D341Med (cell line): ENCODE measurements at places on chromosomes 6 and 20.

- peak; percentile 41 for DNase-seq
Measured at GRCh38 chr6:2021713-2022125, 223.7 kb downstream of the GMDS start.

DNA sequence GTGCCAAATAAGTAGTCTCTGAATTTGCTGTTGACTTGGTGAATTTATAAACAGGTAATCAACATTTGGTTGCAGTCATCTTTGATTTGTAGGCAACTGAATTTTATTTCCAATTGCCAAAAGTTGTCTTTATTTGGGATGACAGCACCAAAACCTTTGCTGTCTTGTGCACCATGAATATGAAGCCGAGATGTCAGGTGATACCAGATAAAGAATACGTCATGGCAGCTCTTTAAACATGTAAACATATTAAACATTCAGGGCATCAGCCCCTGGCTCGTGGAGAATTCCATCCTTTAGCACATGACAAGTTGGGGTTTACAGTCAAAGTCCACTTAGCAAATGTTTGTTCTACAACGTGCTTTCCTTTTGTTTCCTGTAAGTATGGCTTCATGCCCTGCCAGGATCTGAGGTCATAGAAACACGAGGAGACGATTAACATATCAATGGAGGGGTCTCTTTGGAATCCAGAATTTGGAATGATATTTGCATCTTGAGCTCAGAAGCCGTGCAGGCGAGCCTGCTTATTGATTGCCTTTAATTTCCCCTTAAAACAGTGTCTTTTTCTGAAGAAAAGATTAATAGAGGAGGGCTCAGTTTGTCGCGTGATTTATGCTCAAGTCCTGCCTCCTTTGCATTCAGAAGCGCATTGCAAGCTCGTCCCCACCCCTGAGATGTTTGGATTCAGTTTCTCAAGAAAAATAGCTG is 170.2 kb upstream of the ZNF217 start:
- DNase-seq, result no peak

DNA sequence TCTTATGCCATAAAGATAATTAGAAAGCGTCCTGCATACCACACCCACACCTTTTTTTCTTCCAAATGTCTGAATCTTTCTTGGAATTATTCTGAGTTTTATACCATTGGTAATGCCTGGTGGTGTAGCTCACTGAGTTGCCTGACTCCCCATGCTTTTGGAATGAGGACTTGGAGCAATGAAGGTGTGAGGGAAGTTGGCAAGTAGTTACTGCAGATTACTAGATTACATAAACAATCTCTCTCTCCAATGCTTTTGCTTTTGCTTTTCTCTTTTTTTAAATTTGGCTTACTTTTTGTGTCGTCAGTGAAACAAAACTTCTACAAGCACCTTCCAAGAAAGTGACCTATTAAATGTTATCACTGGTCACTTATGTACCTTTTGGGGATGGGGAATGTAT is 406.1 kb upstream of the SOX4 start:
- DNase-seq, result no peak

GRCh38 chr20:21522481-21523280 is 8.8 kb upstream of the NKX2-2 start:
- DNase-seq, result peak; percentile 76

- no peak for DNase-seq
Measured at GRCh38 chr6:37042150-37042549, 36.7 kb downstream of the FGD2 start.

GRCh38 chr6:43803783-43804549 is 34.0 kb downstream of the VEGFA start:
- no peak for DNase-seq

GRCh38 chr6:82072121-82072521 is 175.4 kb downstream of the IBTK start:
- no peak for DNase-seq

DNA sequence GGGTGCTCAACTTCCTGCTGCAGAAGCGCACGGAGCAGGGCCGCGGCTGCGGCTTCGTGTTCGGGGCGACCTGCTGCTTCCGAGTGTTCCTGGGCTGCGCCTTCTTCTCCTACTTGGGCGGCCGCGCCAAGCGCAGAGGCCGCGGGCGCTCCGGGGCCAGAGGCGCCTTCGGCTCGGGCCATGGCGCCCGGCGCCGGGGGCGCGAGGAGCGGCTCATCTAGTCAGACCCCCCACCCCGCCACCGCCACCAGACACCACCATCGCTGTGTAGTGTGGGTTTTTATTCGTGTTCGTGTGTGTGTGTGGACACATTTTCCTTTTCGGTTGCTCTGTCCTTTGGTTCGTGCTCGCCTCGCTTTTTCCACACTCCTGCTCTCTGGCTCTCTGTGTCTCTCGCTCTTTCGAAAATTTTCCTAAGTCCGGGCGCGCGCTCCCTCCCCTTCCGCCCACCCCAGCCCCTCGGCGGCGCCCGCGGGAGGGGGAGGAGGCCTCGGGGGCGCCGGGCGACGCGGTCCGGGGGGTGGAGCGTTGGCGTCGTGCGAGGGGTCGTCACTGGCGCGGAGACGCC is 38.1 kb downstream of the GNAS start:
- peak; percentile 55 for DNase-seq

DNA sequence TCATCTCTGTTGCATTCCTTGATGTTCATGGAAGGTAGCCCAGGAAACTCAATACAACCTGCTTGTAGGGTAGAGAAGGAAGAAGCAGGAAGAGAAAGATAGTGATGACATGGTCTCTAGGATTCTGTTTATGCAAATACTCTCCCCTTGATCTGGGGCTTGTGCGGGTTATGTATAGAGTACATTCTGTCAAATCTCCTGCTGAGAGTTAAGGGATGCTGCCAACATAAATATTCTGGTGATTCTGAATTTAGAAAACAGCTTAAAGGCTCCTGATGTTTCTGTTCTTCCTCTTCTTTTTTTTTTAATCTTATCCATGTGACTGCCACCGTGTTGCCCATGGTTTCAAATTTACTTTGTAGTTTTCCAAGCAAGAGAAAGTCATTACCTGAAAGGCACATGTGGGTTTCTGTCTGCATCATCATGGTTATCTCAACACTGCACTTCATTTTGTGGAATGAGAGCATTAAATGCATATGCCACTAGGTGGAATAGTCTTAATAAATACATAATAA is 150.6 kb downstream of the RPS12 start:
- no peak for DNase-seq

GRCh38 chr6:73739096-73739495 is 43.1 kb downstream of the CD109 start:
- peak; percentile 53 for DNase-seq

DNA sequence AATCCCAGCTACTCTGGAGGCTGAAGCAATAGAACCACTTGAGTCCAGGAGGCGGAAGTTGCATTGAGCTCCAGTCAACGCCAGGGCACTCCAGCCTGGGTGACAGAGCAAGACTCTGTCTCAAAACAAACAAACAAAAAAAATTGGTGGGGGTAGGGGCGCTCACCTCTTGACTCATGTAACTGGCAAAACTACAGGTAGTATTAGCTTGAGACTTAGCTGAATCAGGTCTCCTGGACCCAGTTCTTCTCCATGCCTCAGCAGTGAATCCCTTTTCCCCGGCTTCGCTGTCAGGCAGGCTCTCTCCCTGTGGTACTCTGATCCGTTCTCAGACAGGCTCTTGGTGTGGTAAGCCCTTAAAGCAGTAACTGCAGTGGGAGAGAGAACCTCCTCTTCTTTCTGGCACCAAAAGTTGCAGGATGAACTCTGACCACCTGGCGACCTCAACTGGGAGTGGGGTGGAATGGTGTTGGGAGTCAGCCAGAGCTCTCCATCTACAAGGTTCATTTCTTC is 12.9 kb downstream of the SLC9A8 start:
- no peak for DNase-seq

DNA sequence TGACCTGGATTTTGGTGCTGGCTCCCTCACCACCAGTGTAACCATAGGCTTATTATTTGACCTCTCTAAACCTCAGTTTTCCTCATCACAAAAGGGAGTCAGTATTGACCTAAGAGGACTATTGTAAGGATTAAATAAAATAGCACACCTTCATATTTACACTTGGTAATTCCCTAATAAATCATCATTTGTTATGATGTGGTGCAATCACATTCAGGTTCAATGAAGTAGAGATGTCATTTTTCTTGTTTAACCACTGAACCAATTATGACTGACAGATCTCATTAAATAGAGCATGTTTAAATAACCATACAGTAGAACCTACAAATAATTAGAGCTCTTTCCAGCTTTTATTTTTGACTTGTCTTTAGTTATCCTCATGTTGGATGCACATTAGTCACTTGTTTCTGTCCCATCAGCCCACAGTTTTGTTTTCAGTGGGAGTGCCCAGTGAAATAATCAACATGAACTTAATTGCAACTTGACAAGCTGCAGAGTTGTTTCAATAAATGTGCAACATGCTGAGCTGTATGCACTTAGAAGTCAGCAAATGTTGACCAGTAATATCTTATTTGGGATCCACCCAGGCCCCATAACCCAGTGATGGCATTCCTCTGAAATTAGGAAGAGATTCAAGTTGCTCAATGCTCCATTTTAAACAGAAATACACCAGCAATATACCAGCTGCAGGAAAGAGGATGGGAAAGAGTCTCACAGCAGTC is 451.7 kb upstream of the MARCKS start:
- DNase-seq, result no peak

GRCh38 chr6:45746046-45746445 is 269.6 kb downstream of the CLIC5 start:
- DNase-seq, result no peak

DNA sequence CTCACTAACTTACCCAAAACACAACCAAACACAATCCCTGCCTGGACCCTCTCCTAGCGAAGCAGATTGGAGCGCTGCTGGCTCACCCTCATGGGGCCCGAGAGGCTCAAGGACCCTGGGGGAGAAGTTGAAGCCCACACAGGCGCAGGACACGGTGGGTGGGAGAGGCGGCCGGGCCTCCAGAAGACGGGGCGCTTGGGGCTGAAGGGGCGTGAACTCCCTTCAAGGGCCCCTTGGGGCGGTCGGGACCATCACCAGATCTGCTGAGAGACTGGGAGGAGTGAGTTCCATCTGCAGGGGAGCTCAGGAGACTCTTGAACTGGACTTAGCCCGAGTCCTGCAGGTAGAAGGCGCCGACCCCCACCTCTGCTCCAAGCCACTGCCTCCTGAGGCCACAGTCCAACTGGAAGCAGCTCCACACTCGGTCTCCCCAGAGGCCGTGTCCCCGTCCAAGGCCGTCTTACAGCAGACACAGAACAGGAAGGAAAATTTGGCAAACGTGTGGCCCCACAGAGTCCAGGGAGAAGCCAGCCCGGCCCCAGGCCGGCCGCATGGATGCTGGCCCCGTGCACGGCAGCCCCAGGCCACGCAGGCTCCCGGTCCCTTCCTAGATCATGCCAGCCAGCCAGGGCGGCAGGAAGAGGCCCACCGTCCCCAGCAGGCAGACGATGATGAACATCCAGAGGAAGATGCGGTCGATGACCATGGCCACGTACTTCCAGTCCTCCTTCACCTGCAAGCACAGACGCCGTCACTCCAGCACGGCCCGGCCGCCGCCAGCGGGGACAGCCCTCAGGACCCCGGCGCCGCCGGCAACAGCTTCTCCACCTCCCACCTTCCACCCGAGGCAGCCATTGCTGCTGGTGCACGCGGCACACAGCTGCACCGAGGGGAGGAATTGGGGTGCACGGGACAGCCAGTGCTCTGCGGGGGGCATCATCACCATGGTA is 14.7 kb downstream of the CHRNA4 start:
- DNase-seq, result no peak

- DNase-seq, result no peak
Measured at GRCh38 chr6:82712826-82713225, 349.2 kb downstream of the TPBG start.

DNA sequence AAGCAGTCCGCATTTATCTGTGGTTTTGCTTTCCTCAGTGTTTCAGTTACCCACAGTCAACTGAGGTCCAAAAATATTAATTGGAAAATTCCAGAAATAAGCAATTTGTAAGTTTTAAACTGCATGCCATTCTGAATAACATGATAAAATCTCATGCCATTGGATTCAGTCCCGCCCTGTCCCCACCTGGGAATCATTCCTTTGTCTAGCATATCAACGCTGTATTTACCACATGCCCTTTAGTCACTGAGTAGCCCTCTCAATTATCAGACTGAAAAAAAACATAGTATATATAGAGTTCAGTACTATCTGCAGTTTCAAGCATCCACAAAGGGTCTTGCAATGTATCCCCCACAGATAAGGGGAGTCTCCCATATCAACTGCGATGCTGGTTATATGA is 17.1 kb downstream of the RANBP9 start:
- DNase-seq, result no peak

GRCh38 chr6:110878751-110879522 is 4.4 kb downstream of the AMD1 start:
- peak; percentile 62 for DNase-seq

GRCh38 chr20:18811904-18812303 is 1.7 kb upstream of the SCP2D1 start:
- DNase-seq, result no peak

GRCh38 chr20:45920462-45921336 is 8.7 kb upstream of the PLTP start:
- no peak for DNase-seq

- no peak for DNase-seq
Measured at GRCh38 chr6:41071501-41071922, 644 bp downstream of the OARD1 start.

- DNase-seq, result no peak
Measured at GRCh38 chr6:72206606-72207005, 320.3 kb downstream of the RIMS1 start.

DNA sequence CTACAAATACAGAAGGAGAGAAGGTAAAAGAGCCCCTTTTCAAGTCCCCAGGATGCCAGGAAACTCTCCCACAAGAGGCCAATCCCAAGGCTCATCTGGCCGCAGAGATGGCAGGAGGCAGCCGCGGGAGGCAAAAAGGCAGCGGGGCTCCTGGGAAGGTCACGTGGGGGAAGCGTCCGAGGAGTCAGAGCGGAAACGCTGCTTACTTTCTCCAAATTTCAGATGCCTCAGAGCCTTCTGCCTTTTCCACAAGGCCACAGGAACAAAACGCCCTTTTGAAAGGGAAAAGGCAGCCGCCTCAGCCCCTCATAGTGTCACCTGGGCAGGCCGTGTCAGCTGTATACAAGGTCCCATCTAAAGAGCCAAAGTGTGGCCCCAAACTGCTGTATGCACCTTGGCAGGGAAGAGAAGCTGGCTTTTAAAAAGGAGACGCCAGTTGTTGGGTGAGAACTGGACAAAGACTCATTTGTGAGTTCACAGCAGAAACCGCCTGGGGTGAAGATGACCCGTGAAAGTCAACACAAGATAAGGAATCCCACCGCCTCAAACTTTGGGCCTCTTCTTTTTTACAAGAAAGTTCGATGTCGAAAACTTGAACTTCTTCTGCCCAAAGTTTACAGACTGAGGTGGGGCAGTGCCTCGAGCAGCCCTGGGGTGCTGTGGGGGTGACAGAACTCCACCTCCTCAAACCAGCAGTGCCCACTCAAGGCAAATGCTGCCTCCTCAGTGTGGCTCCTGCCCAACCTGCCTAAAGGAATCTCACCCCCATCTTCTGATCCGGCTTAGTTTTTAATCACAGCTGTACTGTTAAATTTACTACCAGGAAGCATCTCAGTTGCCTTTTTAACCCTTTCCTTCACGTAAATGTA is 45.4 kb downstream of the EZR start:
- peak; percentile 59 for DNase-seq

- no peak for DNase-seq
Measured at GRCh38 chr6:143579703-143580102, 68.2 kb upstream of the FUCA2 start.
